RWPE2 (cell line): ENCODE measurements at places on chromosomes 4 and X.

GRCh38 chrX:66162331-66162822, 1.7 kb upstream of the HEPH start:
- DNase-seq, result no peak

- DNase-seq, result no peak
These were observed 27.5 kb downstream of the PCYT1B start for GRCh38 chrX:24619647-24620046.

GRCh38 chr4:172379834-172380233, 566.6 kb downstream of the GALNTL6 start:
- DNase-seq, result no peak

- DNase-seq, result no peak
These were observed 39.1 kb downstream of the HEPH start for GRCh38 chrX:66203114-66203513.

DNA sequence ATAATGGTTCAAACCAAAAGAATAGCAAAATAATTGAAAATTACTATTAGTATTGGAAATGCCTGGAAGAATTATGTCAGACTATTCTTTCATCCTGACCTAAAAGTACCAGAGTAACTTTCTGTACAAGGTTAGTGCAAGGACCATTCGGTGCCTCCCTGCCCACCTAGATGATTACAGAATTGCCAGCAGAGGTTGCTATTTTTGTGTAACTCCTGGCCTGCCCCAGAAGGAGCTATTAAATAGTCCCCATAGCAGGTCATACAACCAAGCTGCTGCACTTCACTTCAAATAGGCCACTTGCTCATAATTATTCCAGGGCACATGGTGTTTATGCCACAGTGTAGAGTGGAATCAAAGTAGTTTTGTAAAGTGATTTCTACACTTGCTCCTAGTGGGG, 831.1 kb upstream of the PABPC4L start:
- no peak for DNase-seq

DNA sequence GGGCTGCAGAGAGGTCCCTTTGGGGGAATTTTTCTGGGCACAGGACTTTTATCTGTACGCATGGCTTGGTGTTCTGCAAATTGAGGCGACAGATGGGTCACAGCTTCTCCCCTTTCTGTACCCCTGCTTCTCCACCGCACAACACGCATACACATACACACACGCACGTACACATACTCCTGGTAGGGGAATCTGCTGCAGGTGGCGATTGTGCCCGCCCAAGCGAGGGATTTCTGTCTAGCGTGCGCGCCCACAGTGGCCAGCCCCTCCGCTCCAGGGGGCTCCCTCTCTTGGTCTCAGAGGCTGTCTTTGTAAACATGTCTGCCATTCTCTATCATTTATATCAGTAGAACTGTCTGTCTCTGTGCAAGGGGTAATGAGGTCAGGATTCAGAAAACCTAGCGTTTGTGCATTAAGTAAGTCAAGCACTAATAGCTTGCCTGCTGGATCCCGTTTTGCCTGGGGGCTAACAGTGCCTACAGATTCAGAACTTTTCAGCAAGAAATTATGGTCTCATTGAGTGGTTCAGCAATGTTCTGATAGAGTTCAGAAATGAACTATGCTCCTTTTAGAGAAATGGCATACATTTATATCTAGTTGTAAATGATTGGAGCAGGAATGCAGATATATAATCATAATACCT, 2.2 kb downstream of the GRID2 start:
- no peak for DNase-seq
